ENCODE measurements at places on chromosomes 7 and 10.

DNA sequence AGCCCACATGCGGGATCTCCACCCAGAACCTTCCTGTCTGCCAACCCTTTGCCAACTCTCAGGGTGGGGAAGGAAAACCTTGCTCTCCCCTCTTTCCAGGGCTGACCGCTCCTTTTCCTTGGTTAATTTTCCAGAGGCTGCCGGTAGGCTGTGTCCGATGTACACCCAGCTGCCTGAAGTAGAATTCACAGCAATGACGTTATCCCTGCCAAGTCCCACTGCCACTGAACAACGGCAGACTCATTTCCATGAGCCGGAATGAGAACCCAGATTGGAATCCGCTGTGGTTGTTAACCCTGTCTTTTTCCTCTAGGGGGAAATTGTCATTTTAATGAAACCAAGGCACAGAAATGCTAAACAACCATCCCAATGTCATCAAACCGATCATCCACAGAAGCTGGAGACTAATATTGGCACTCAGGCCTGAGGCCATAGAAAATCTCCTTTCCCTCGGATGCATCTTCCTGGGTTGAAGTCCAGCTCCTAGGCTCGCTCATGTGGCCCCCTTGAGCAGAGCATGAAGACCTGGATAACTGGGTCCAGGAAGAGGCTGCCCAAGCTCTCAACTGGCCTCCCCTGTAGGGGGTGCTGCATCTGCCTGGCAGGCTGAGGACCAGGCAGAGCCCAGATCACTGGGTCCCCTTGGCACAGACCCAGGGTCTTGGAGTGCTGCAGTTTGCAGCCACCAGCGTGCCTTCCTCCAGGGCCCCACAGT lies 30.4 kb downstream of the KLRG2 start:
- DNase-seq, result no peak

DNA sequence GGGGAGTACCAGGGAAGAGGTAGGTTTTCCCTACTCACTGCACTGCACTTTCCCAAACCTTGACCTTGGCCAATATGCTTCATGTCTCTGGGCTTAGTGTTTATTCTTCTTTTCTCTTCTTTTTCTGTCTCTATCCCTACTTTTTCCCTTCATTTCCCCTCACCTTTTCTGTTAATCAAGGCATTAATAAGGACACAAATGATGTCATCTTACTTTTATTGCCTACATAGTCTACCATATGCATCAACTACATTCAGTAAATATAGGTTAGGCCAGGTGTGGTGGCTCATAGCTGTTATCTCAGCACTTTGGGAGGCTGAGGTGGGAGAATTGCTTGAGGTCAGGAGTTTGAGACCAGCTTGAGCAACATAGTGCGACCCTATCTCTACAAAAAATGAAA lies 13.0 kb upstream of the ZNF503 start:
- no peak for DNase-seq

- no peak for DNase-seq
Measured at GRCh38 chr10:38016354-38016753, 5.9 kb downstream of the ZNF33A start.

DNA sequence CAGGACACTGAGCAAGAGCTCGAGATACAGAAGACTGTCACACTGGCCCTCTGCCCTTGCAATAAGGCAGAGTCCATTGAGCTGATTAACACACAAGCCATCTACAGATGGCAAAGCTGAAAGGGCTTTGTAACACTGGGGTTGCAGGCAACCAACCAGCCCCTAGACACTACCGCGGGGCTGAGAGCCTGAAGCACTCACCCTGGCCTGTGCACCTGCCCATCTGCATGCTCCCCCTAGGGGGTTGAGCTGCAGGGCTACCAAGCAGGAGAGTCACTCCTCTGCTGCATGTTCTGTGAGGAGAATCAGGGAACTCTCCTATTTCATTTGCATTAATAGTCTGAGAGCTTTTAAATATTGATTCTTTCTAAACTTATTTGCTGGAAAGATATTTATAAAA lies 128.1 kb upstream of the VIPR2 start:
- DNase-seq, result no peak

- DNase-seq, result peak; percentile 62
Measured at GRCh38 chr10:80421707-80422536, 13.6 kb downstream of the PRXL2A start.

GRCh38 chr10:14355750-14356149 lies 25.0 kb upstream of the FRMD4A start:
- no peak for DNase-seq

DNA sequence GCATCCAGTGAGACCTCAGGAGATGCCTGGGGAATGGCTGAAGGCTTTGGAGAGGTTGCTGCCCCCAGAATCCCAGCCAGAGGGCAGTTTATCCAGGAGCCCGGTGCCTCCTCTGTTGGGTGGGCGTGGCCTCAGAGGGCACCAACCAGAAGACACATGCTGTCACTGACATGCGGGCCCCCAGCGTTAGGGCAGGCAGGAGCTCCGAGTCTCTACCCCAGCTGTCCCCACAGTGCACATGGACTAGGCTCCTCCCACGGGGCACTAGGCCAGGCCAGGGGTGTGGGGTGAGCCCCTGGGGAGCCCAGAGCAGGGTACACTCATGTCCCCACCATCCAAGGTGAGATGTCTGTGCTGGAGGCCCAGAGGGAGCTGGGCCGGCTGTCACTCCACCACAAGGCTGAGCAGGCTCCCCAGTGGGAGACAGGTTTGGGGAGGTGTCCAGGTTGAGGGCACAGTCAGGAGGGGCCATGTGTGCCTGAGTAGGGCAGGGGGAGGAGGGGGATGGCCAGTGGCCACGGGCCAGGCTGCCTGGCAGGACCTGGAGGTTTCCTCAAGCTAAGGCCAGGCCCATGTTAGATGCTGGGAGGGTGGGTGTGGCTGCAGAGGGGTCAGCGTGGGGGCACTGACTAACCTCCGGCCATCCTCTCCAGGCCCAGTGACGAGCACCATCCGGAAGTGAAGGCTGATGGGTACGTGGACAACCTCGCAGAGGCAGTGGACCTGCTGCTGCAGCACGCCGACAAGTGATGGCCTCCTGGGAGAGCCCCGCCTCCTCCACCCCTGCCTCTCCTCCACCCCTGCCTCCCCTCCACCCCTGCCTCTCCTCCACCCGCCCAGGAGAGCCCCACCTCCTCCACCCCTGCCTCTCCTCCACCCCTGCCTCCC lies 131.3 kb downstream of the FAM53B start:
- DNase-seq, result peak; percentile 10

GRCh38 chr10:97812696-97813095 lies 36.9 kb upstream of the GOLGA7B start:
- DNase-seq, result no peak
